ENCODE measurements at places on chromosomes 11 and 22.
A peak's percentile ranks its signal among the peaks of the same experiment; 100 is the strongest.

DNA sequence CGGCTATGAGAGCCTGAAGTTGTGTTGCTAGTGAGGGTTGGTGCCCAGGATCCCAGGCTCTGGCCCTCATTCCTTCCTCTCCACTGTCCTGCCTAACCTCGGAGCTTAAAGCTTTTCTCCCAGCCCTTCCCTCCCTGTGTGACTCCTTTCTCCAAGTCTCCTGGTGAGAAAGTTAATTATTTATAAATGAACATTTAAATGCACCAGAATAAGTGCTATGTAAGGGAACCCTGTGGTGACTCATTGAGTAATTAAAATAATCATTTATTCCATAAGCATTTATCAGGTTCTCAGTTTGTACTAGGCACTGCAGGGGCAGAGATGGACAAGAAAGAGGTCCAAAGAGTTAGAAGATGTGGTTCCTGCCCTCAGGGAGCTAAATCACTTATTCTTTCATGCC lies 89.1 kb upstream of the ISX start:
- no peak for DNase-seq

- DNase-seq, result no peak
Observed at GRCh38 chr11:11813288-11813962, 28.3 kb upstream of the USP47 start.

DNA sequence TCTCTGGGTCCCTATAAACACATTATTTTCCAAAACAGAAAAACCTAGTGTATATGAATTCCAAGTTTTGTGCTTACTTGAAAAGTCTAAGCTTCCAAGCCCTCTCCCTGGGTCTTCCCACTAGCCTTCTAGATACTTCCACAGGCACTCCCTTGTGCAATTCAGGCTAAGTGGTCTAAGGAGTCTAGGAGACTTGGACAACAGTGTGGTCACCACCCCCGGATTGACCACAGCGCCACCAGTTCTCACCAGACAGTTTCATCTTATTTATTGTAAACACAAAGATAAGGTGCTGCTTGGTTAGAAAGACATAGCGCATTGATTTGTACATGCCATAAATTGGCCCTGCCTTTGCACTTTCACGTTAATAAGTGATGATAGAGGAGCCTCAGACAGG lies 623.9 kb downstream of the OPCML start:
- DNase-seq, result no peak

GRCh38 chr11:61345954-61346843 lies 13.2 kb downstream of the TKFC start:
- no peak for DNase-seq

DNA sequence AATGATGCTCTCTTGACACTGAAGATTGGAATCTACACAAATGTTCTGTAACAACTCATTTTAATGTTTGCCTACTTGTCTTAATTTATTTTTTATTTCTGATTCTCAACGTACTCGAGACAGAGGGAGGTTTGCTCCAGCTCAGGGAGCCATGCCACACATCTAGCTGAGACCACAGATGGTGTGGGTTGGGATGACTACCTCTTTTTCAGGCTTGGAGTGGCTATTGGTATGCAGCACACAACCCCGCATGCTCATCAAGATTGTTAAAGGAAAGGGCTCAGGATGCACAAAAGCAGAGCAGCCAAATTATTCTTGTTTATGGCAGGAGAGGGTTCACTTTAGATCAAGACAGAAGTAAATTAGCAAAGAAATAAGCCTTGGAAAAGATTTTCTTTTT lies 424.5 kb downstream of the OPCML start:
- no peak for DNase-seq

DNA sequence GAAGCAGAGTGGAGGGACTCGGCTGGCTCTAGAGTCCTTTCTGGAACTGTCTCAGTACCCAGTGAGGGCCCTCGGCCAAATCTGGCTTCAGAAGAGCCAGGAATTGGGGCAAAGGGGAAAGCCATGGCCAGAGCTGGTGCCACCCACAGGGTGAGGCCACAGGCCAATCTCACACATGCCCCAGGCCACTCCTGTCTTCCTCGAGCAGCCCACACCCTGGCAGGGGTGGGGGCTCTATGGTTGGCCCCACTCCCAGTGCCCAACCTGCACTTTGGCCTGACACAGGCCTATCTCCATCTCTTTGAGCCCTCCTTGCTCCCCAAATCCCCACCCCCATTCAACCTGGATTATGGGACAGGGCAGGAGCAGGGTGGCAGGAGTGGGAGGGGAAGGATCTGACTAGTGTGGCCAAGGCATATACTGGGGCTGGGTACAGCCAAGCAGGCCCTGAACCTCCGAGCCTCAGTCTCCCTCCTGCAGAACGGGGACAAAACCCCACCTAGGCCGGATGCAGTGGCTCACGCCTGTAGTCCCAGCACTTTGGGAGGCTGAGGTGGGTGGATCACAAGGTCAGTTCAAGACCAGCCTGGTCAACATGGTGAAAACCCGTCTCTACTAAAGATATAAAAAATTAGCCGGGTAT lies 6.9 kb downstream of the TST start:
- DNase-seq, result no peak

GRCh38 chr11:120629407-120630080 lies 118.0 kb downstream of the GRIK4 start:
- DNase-seq, result no peak

DNA sequence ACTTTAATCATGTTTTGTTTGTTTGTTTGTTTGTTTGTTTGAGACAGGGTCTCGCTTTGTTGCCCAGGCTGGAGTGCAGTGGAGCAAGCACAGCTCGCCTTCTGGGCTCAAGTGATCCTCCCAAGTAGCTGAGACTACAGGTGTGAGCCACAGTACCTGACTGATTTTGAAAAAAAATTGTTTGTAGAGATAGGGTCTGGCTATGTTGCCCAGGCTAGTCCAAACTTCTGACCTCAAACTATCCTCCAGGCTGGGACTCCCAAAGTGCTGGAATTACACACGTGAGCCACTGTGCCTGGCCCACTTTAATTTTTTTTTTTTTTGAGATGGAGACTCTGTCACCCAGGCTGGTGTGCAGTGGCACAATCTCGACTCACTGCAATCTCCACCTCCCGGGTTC lies 74.8 kb upstream of the CLDN5 start:
- no peak for DNase-seq

- DNase-seq, result no peak
Observed at GRCh38 chr11:127625402-127625801, 624.8 kb upstream of the KIRREL3 start.

DNA sequence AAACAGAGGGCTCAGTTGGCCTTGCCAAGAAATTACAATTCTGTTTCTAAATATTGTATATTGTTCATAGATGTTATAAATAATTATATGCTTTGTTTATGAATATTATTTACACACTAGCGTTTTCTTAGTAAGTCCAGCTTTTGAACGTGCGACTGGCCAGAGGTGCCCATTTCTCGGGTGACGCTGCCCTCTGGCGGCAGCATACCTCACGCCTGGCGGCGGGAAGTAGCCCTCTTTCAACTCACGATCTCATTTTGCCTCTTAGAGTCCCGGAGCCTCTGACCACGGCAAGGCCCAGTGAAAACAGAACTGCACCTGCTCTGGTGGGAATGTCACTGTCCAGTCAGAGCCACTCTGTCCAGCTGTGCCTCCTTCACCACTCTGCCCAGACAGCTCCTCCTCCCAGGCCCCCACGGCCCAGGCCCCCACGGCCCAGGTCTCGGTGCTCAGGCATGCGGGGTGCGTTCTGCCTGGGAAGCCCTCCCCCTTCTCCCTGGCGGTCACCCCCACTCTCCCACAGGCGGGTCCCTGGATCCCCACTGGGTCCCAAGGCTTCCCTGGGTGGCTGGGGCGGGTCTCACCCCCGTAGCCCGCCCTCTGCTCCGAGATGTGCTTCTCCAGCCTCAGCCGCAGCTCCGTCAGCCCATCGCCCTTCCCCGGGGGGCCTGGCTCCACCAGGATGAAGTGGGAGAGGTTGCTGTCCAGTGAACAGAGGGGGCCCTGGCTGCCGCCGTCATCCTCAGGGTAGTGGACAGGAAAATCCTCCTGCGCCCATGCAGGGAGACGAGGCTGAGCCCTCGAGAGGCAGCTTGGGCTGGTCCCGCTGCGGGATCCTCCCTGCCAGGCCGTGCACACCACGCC lies 19.3 kb downstream of the TSSC4 start:
- peak; percentile 34 for DNase-seq

GRCh38 chr11:20559523-20560300 lies 39.7 kb upstream of the SLC6A5 start:
- no peak for DNase-seq

GRCh38 chr11:74319139-74319816 lies 7.8 kb upstream of the P4HA3 start:
- no peak for DNase-seq

- no peak for DNase-seq
Observed at GRCh38 chr11:43992834-43993637, 50.6 kb downstream of the C11orf96 start.

GRCh38 chr22:50119768-50120251 lies 30.0 kb downstream of the MOV10L1 start:
- no peak for DNase-seq

- no peak for DNase-seq
Observed at GRCh38 chr11:128915149-128915521, 24.0 kb downstream of the KCNJ5 start.

DNA sequence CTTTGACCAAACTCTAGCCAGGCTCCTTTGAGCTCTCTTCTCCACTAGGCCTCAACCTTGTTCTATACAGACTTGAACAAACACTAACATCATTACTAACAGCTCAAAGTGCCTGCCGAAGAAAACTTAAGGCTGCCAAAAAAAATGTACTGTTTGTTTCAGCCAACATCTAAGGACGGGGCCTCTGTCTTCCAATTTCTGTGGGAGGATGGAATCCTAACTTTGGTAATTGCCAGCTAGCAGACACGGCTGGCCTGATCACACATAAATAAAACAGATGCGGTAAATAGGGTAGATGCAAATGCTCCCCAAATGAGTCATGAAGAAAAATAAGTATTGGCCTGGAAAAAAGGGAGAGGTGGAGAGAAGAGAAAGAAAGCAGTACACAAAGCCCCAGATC lies 394.3 kb downstream of the TMEM135 start:
- DNase-seq, result no peak

DNA sequence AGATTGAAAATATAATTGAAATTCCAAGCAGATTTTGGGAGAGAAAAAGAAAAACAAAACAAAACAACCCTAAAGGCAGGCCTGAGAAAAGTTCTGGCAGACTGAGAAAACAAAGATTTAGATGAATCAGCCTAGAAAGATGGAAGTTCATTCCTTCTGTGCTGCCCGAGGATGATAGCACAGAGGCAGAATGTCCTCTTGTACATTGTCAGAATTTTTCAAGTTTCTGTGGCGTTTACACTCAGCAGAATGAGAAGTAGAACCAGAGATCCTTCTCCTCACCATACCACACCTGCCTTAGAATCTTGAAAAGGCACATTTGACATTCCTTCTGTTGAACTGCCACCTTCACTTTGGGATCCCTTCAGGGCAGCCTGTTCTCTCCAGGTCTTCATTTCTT lies 62.5 kb upstream of the IZUMO1R start:
- no peak for DNase-seq

DNA sequence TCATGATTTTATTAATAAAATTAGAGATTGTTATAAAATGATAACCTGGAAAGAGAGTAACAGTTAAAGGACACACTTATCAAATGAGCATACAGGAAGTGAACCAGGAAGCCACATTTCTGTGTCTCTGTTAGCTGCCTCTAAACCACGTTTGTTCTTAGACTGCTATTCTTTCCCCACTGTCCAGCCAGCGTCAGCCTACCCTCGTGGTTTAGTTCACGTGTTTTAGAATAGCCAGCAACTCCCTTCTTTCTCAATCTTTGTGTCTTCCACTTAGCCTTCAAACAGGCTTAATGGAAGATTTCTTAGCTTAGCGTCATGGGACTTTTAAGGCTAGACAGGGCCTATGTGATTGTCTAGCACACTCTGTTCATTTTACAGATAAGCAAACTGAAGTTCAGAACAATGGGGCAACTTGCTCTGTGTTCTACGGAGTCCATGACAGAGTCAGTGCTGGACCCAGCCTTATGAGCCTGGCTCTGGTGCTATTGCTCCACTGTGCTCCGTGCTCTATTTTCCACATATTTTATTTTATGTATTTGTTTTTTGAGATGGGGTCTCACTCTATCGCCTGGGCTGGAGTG lies 27.2 kb downstream of the GRAMD1B start:
- DNase-seq, result no peak

DNA sequence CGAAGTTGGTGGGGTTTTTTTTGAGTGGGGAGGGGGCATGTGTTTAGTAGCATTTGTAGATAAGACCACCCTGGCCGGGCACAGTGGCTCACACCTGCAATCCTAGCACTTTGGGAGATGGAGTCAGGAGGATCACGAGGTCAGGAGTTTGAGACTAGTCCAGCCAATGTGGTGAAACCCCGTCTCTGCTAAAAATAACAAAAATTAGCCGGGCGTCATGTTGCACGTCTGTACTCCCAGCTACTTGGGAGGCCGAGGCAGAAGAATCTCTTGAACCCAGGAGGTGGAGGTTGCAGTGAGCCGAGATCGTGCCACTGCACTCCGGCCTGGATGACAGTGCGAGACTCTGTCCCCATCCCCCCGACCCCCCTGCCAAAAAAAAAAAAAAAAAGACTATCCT lies 34.6 kb downstream of the CECR2 start:
- DNase-seq, result no peak

DNA sequence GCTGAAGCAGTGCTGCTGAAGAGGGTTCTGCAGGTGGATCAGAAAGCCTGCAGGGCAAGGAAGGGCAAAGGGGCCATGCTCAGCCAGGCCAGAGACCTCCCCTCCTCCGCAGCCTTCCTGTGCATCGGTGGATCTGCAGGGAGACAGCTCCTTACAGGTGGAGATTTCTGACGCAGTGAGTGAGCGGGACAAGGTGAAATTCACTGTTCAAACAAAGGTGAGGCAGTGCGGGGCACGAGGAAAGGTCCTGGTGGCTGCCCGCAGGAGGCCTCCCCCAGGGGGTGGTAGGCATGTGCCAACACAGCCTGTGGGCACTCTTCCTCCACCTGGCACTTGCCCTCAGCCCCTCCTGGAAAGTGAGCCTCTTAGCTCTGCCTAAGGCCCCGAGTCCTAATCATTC lies 8.6 kb downstream of the CFL1 start:
- DNase-seq, result no peak

GRCh38 chr22:22896601-22897000 lies 9.0 kb downstream of the IGLL5 start:
- DNase-seq, result no peak
